Activated CD4-positive, alpha-beta T cell treated with anti-CD3 and anti-CD28 coated beads, Interleukin-2, amount 50 U/mL, for 1 hour (primary cell): ENCODE measurements at places on chromosomes 4 and X.

DNA sequence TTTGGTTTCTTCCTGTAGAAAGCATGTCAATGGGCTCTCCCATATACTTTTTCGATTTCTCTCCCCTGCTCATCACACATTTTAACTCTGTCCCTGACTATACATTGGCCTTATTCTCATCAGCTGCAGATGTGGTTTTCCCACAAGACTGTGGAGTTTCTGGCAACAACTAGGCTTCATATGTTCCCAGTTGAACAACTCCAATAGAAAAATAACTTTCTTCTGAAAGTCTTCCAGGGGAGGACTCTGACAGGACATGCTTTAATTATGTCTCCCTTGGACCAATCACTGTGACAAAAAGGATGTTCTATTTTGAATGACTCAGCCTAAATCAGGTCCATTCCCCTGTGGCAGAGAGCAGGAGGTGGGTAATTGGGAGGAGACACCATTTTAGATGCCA, 28.1 kb downstream of the SPANXC start:
- no peak for DNase-seq

GRCh38 chr4:169246279-169246678, 24.5 kb downstream of the SH3RF1 start:
- no peak for DNase-seq

DNA sequence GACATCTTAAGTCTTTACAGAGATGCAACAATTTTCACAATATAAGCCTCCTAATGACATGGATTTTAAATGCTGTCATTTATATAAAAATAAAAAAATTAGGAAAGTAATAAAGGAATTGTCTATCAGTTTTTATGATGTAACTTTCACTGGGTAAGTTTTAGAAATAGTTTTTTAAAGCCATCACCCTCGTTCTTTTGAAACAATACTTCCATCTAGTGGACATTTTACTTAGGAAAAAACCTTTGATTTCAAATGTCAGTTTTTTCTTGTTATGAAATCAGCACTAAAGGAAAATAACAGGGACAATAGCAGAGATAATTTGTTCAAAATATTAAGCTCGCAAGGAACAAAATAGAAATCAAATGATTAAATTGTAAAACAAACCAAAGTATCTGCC, 24.3 kb upstream of the NDNF start:
- DNase-seq, result no peak

DNA sequence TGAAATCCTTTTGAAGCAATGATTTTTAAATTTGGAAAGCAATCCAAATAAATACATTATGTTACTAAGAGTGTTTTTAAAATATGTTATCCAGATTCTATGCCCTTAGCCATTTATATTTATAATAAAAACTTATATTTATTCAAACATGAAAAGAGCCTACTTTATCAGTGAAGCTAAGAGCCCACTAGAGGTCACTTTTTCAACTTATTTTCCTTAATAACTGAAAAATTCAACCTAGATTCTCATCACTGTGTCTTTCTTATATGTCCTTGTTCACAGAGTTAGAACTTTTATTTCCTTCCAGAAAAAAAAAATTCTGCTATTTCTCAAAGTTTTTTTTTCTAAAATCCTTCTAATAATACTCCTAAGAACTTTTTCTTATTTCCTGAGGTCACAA, 23.9 kb downstream of the PRDM8 start:
- no peak for DNase-seq

GRCh38 chr4:74410272-74410671, 34.7 kb upstream of the AREG start:
- DNase-seq, result no peak
